Fibroblast of lung (primary cell): ENCODE measurements at places on chromosomes 3 and 15.

DNA sequence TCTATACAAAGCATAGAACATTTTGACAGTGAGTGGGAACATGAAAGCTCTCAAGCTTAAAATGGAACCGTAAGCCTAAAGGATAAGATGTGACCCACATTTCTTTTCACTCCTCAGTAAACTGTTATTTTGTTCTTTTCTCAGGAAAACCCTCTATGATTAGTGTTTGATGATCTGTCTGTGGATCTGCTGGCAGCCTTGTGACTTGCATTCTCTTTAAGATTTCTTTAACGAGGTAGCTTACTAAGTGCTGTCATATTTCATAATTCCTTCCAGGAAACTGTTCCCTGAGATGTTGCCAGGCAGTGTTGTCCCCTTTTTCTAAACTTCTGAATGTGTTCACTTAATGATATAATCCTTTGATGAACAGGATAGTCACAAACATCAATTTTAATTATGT lies 167.6 kb downstream of the PYDC2 start:
- no peak for DNase-seq

DNA sequence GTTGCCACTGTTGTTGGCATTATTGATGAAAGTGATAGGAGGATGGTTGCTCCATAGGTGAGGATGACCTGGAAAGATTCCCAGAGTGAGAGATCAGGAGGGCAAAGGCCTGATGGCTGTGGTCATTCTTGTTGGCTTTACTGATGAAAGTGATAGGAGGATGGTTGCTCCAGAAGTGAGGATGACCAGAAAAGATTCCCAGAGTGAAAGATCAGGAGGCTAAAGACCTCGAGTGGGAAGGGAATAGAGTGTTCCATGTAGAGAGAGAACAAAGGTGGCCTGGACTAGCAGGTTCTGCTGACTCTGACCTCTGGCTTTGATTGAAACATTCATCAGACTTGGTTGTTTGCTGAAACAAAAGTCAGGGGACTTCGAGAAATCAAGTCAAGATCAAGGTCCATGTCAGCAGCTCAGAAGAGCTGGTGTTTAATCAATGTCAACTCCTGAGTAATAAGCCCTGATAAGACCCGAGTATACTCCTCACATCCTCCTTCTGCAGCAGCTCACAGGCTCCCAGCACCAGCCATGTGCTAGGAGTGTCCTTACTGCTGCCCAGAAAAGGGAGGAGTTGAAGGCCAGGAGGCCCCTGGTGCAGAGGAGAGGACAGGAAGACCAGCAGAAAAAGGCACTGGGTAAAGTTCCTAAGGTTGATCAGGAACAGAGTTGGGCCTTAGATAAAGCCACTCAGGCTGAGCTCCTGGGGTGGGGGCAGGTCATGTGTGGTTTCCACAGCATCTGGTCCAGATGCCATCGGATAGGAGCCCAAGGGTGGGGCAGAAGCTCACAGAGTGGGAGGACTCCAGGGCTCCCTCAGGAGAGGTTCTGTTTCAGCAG lies 19.9 kb downstream of the CYP8B1 start:
- no peak for DNase-seq

DNA sequence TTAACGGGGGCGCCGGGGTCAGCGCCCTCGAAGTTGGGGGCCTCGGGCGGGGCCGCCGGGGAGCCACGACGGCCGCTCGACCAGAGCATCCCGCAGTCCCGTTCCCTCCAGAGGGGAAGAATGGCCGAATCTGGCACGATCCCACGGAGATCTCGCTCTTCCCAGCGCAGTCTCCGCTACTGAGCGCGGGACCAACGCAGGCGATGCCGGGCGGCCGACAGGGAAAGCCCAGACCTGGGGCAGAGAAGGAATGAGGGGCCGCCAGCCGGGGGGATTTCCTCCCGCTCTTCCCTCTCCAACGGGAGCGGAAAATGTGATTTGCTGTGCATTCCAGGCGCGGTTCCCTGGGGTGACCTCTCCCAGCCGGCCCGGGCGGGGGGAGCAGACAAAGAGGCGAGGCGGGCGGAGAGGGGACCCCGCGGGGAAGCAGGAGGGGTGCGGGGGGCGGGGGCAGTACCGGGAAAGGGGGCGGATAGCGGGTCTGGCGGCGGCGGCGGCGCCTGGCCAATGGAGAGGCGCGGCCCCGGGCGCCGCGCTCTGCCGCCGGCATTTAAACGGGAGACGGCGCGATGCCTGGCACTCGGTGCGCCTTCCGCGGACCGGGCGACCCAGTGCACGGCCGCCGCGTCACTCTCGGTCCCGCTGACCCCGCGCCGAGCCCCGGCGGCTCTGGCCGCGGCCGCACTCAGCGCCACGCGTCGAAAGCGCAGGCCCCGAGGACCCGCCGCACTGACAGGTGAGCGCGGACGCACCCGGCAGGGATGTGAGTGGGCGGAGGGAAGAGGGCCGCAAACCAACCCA lies at the start of gene GREM1:
Gene GREM1 (plus strand): TSS at position 579 of the 801 bp plus-strand sequence. CDS start 12,687 bp downstream, outside the sequence.
- DNase-seq: peak; percentile 38

- DNase-seq: no peak
Measured at GRCh38 chr3:32667072-32667582, 17.9 kb upstream of the CNOT10 start.

GRCh38 chr15:38688761-38689160 lies 124.1 kb upstream of the RASGRP1 start:
- DNase-seq: no peak

DNA sequence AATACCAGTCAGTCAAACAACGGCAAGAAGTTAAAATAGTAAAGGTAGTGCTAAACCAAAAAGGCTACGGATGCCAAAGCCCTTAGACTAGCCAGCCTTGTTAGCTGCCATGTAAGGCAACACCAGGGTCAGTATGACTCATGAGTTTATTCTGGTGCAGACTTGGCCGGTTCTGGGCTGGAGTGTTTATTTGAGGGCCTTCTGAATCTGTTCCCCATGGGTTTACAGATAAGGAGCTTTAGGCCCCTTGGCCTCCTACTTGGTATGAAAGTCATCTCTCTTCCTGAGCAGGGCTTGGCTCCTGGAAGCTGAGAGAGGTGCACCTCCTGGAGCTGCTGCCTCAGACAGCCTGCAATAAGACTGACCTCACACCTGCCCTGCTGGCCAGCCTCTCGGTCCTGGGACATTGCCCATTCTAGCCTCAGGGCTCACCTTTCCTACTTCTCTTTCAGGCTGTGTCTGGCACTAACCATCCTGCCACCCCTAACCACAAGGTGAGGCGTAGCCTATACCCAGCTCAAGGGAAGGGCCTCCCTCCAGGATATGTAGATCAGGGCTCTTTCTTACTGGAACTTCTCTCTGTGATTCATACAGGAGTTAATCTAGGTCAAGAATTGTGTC lies 10.4 kb upstream of the RTP1 start:
- peak; percentile 98 for DNase-seq

GRCh38 chr3:168514252-168514651 lies 418.5 kb upstream of the GOLIM4 start:
- no peak for DNase-seq

GRCh38 chr3:127688416-127689265 lies 15.9 kb downstream of the ABTB1 start:
- peak; percentile 67 for DNase-seq

- DNase-seq: no peak
Measured at GRCh38 chr3:155465664-155466063, 172.2 kb upstream of the STRIT1 start.

DNA sequence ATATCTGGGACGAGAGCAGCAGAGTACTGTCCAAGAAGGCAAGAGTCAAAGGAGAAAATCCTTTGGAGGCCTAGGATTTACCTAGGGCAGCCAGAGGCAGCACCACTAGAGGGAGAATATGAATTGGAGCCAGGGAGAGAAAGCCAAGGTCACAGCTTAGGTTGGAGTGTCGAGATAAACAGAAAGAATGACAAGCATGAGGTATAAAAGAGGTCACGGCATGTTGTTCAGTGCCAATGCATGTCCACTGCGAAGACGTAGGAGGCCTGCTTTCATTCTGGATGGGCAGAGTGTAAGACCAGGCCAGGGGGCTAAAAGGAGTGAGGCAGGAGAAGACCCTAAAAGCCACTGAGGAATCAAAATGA lies 47.2 kb downstream of the THBS1 start:
- no peak for DNase-seq

DNA sequence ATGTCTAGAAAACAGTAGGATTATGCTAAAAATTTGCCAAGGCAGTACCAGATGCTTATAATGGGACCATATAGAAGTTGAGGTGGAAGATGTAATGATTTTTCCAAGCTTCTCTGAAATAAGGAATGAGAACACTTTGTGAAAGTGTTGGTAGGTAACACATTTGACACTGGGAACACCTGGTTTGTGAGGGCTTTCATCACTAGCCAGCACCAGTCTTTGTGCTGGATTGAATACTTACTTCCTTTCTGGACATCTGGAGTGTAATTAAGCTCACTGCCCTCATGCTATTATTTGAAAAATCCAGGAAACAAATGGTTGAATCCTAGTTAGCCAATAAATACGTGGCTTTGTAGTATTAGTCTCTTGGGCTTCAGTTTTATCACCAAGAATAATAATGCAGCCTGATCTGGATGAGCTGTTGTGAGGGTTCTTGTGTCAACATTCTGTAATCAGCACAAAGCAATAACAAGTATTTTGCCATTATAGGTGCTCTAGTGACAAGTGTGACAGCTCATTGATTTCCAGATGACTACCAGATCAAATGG lies 12.9 kb downstream of the CCDC80 start:
- DNase-seq: no peak

DNA sequence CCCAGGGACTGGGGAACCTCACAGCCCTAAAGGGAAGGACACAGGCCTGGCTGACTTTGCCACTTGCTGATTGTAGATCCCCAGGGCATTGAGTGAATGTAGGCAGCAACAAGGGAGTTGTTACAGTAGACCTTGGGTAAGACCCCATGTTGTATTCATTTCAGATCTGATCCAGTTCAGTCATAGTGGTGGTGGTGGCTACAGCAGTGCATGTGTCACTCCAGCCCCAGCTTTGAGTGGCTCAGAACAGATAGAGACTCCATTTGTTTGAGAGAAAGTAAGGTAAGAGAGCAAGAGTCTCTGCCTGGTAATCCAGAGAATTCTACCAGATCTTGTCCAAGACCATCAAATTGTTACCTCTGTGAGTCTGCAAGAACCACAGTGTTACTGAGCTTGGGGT lies 278.7 kb upstream of the SATB1 start:
- DNase-seq: no peak

- no peak for DNase-seq
Measured at GRCh38 chr15:44720460-44721176, 9.3 kb downstream of the B2M start.

- DNase-seq: no peak
Measured at GRCh38 chr3:140546649-140547048, 131.2 kb upstream of the TRIM42 start.

- DNase-seq: peak; percentile 19
Measured at GRCh38 chr15:52031556-52031955, 12.5 kb downstream of the MAPK6 start.

GRCh38 chr3:59809710-59810444 lies 760.1 kb upstream of the CFAP20DC start:
- DNase-seq: peak; percentile 51

- peak; percentile 78 for DNase-seq
Measured at GRCh38 chr3:156630081-156630772, 44.2 kb upstream of the TIPARP start.

- no peak for DNase-seq
Measured at GRCh38 chr3:152960684-152961083, 125.8 kb downstream of the P2RY1 start.

DNA sequence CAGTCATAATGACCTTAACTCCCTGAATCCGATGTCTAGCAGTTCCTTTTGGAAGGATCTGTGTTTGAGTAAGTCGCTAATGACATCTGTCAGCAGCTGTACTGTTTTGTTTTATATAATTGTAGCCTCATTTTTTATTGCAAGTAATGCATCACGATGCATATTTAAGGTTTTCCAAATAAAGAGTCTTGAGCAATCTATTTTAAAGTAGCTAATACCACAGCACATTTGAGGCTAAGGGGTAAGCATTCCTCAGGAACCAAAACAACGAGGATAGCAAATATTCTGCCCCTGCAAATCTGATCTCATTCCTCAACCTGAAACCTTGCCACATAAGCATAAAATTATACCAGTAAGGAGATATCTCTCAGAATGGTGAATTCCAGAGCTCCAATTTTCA lies 98.7 kb downstream of the TBC1D5 start:
- DNase-seq: peak; percentile 62

GRCh38 chr3:40379674-40380306 lies 7.2 kb upstream of the ENTPD3 start:
- no peak for DNase-seq
